Spinal cord (tissue), 10 donors: ENCODE measurements at places on chromosomes 12 and 14. TPM values are rescaled to one million over a fixed set of nuclear protein-coding genes. Genes with fewer than 3 reads are reported as not detected.
A peak's percentile ranks its signal among the peaks of the same experiment; 100 is the strongest.

- no peak for DNase-seq
- no peaks in the 10 kb centered on the region for H3K4me1 ChIP-seq
- H3K27ac ChIP-seq = no peak overlapping the region
- no peak overlapping the region for H3K4me3 ChIP-seq
These were observed 131.3 kb downstream of the TMTC3 start for GRCh38 chr12:88273450-88273849.

- no peak overlapping the region for H3K4me3 ChIP-seq
- H3K27ac ChIP-seq = no peak overlapping the region
- no peaks in the 10 kb centered on the region for H3K27me3 ChIP-seq
- H3K36me3 ChIP-seq = no peaks in the 10 kb centered on the region
These were observed 52.3 kb upstream of the CCND2 start for GRCh38 chr12:4221258-4221620.

DNA sequence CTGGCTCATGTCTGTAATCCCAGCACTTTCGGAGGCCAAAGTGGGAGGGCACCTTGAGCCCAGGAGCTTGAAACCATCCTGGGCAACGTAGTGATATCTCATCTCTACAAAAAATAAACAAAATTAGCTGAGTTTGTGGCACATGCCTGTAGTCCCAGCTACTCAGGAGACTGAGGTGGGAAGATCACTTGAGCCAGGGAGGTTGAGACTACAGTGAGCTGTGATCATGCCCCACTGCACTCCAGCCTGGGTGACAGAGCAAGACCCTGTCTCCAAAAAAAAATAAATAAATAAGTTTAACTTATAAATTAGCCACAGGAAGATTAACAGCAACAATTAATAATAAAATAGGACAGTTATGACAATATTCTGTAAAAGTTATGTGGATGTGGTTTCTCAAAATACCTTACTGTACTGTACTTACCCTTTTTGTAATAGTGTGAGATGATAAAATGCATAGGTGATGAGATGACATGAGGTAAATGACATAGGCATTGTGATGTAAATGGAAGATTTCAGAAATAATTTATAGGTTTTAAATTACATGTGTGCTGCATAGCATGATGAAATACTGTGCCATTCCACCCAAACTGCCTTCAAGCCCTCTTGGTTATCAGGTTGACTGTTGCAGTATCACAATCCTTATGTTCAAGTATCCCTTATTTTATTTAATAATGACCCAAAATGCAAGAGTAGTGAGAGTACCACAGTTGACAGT is 22.0 kb downstream of the USP15 start:
- no peak overlapping the region for H3K4me3 ChIP-seq
- no peak for DNase-seq
- no peaks in the 10 kb centered on the region for H3K4me1 ChIP-seq
- no peaks in the 10 kb centered on the region for H3K27me3 ChIP-seq
- no peak overlapping the region for H3K27ac ChIP-seq

- DNase-seq = no peak
- H3K27me3 ChIP-seq = peaks cover 17% of the 10 kb centered on the region
- peak overlapping the region; percentile 61 for H3K27ac ChIP-seq
- H3K36me3 ChIP-seq = peaks cover 2% of the 10 kb centered on the region
- H3K4me1 ChIP-seq = peaks cover 42% of the 10 kb centered on the region
These were observed 1.1 kb upstream of the ITGA7 start for GRCh38 chr12:55708695-55709233.

- H3K36me3 ChIP-seq = no peaks in the 10 kb centered on the region
- H3K4me1 ChIP-seq = no peaks in the 10 kb centered on the region
- H3K27ac ChIP-seq = no peak overlapping the region
- no peak overlapping the region for H3K4me3 ChIP-seq
- H3K27me3 ChIP-seq = no peaks in the 10 kb centered on the region
These were observed 288.8 kb downstream of the TMEM132D start for GRCh38 chr12:129615001-129615400.

- H3K27ac ChIP-seq = no peak overlapping the region
- no peaks in the 10 kb centered on the region for H3K36me3 ChIP-seq
- DNase-seq = no peak
- H3K4me3 ChIP-seq = no peak overlapping the region
- H3K4me1 ChIP-seq = peaks cover 19% of the 10 kb centered on the region
These were observed 156.2 kb downstream of the TMEM132C start for GRCh38 chr12:128423205-128423604.

GRCh38 chr14:61130512-61131260 is 149.6 kb downstream of the SLC38A6 start:
- H3K27me3 ChIP-seq = no peaks in the 10 kb centered on the region
- no peaks in the 10 kb centered on the region for H3K36me3 ChIP-seq
- H3K4me3 ChIP-seq = no peak overlapping the region
- H3K4me1 ChIP-seq = peaks cover 21% of the 10 kb centered on the region
- no peak overlapping the region for H3K27ac ChIP-seq

DNA sequence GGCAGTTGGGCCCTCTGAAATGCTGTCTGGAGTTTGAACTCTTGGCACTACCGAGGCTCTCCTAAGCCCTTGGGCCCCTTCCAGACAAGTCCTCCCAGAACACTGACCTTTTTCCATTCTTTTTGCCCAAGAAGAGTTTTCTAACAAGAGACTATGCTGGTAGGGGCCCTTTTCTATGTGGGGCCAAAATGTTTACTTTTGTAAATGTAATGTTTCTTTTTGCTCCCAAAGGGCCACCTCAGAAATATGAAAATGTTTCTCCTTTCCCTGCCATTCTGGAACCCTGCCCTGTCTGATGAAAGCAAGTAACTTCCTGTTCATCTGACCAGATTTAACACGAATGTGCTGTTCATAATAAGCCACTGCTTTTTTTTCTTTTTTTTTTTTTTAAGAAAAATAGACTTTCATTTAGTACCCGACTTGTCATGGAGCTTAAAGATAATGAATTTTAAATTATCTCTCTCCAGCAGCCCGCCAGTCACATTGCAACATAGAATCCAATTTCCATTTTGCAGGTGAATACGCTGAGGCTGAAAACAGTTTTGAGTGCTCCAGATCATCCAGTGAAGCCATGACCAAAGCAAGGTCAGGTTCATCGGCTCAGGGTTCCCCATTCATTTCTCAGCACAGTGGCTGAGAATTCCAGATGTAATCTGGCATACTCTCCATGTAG is 169.9 kb downstream of the DPF3 start:
- no peak for DNase-seq
- H3K27me3 ChIP-seq = no peaks in the 10 kb centered on the region
- H3K36me3 ChIP-seq = peaks cover 7% of the 10 kb centered on the region
- H3K4me3 ChIP-seq = no peak overlapping the region
- no peak overlapping the region for H3K27ac ChIP-seq

DNA sequence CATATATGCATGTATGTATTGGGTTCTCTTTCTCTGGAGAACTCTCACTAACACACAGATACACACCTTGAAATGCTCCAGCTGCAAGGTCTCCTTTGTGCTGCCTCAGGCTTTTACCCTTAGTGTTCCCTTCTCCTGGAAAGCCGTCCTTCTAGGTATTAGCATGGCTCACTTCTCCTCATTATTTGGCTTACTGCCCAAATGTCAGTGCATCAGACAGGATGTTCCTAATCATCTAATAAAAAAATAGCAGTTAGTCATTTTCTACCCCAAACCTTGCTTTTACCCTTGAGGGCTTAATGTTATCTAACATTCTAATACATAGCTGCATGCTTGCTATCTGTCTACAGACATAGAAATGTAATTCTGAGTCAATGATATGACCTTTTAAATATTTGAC is 109.0 kb upstream of the SLC16A7 start:
- H3K27ac ChIP-seq = no peak overlapping the region
- DNase-seq = no peak
- H3K27me3 ChIP-seq = no peaks in the 10 kb centered on the region
- H3K36me3 ChIP-seq = no peaks in the 10 kb centered on the region
- H3K4me3 ChIP-seq = no peak overlapping the region
- no peaks in the 10 kb centered on the region for H3K4me1 ChIP-seq

DNA sequence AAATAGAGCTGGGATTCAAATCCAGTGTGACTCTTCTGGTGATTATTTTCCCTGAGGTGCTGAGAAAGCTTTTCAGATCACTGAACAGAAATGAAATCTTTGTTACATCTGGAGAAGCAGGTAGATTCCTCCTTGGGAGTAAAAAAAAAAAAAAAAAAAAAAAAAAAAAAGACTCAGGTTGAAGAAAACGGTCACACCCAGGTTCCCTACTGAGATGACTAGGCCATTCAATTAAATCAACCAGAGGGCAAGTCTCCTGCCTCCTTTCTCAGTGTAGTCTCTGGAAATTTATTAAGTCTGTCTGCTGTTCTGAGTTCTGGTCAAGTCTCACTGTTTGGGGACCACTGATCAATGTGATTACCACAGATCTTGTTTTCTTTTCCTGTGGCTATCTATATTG is 24.0 kb downstream of the ARG2 start:
- peaks cover 2% of the 10 kb centered on the region for H3K36me3 ChIP-seq
- no peak for DNase-seq
- H3K4me3 ChIP-seq = no peak overlapping the region
- no peaks in the 10 kb centered on the region for H3K27me3 ChIP-seq
- no peaks in the 10 kb centered on the region for H3K4me1 ChIP-seq
- no peak overlapping the region for H3K27ac ChIP-seq

The RNF212B gene
- total RNA-seq = not detected

The SLCO1B3 gene
- not detected for total RNA-seq

- no peaks in the 10 kb centered on the region for H3K27me3 ChIP-seq
- H3K27ac ChIP-seq = no peak overlapping the region
- H3K36me3 ChIP-seq = peaks cover 24% of the 10 kb centered on the region
These were observed 105.9 kb downstream of the RBM19 start for GRCh38 chr12:113860059-113860820.

DNA sequence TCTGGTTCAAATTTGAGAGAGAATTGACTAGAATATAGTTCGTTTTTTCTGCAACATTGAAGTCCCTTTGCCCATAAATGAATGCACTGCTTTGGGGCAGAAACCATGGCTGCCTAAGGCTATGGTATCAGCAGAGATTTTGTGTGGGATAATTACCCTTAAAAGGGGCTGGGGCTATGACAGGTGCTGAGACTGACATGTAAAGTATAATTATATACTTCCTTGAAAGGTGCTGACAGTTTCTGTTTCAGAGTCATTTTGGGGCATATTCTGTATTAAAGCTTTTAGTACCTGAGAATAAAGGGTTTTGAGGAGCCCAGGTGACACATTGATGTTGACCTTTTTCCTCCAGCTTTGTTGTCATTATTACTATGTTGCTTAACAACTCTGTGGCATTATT is 150.3 kb upstream of the PTPRQ start:
- DNase-seq = no peak
- H3K4me3 ChIP-seq = no peak overlapping the region
- no peak overlapping the region for H3K27ac ChIP-seq
- H3K36me3 ChIP-seq = no peaks in the 10 kb centered on the region
- no peaks in the 10 kb centered on the region for H3K4me1 ChIP-seq
- no peaks in the 10 kb centered on the region for H3K27me3 ChIP-seq

DNA sequence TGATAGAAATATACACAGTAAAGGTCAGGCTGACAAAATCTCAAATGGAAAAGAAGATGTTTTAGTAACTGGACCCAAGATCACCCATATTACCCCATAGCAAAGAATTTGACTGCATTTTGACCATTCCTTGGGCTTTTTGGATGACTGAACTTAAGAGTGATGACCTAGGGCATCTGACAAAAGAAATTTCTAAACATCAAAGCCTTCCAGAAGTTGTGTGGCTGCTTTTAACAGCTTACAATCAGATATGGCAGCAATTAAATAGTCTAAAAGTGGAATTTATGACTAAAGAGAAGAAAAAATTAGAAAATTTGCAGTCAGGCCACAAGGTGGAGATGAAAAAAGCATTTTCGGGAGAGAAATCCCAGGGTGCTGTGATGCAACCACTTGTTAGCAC is 563.0 kb downstream of the RERGL start:
- no peaks in the 10 kb centered on the region for H3K36me3 ChIP-seq
- H3K4me1 ChIP-seq = no peaks in the 10 kb centered on the region
- DNase-seq = no peak
- no peak overlapping the region for H3K4me3 ChIP-seq
- H3K27me3 ChIP-seq = no peaks in the 10 kb centered on the region

GRCh38 chr12:18267427-18268099 is 6.2 kb downstream of the PIK3C2G start:
- no peaks in the 10 kb centered on the region for H3K27me3 ChIP-seq
- no peak overlapping the region for H3K27ac ChIP-seq
- no peaks in the 10 kb centered on the region for H3K36me3 ChIP-seq
- DNase-seq = no peak

DNA sequence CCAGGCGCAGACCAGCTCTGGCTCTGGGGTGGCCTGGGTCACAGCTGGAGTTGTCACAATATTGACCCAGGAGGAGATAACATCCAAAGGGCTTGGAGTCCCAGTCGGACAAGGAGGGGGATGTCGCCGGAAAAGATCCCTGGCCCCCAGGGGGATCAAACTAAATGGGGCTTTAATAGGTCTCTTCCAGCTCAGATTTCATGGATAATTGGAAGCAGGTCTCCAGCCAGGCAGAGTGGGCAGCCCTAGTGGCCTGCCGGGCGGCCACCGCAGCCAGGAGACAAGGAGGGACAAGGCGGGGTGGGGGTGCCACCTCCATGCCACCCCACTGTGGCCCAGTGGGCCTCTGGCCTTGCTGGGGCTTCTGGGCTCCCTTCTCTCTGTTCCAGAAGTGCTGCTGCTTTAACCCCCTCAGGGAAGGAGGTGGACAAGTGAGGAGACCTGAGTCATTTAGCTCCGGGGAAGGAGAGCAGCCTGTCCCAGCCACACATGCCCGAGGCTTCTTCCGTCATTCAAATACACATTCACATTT is 23.1 kb upstream of the PGF start:
- peaks cover 3% of the 10 kb centered on the region for H3K36me3 ChIP-seq
- peaks cover 57% of the 10 kb centered on the region for H3K4me1 ChIP-seq
- no peaks in the 10 kb centered on the region for H3K27me3 ChIP-seq

The PRH1 gene
- total RNA-seq = 66.9 TPM

The KRT2 gene
- 0.30 TPM for total RNA-seq

The CLEC1A gene
- 6.9 TPM for total RNA-seq

- no peak for DNase-seq
- peaks cover 15% of the 10 kb centered on the region for H3K4me1 ChIP-seq
- no peak overlapping the region for H3K27ac ChIP-seq
- H3K27me3 ChIP-seq = no peaks in the 10 kb centered on the region
- no peak overlapping the region for H3K4me3 ChIP-seq
These were observed 50.5 kb downstream of the STX2 start for GRCh38 chr12:130788515-130788914.

The CAPS2 gene
- 13.2 TPM for total RNA-seq

The CELA1 gene
- not detected for total RNA-seq

GRCh38 chr14:61547186-61548069 is 147.9 kb upstream of the HIF1A start:
- H3K4me3 ChIP-seq = no peak overlapping the region
- H3K27ac ChIP-seq = peak overlapping the region; percentile 7
- H3K4me1 ChIP-seq = peaks cover 40% of the 10 kb centered on the region
- H3K36me3 ChIP-seq = no peaks in the 10 kb centered on the region

The TESPA1 gene
- total RNA-seq = 0.44 TPM

The CCDC196 gene
- not detected for total RNA-seq
